ENCODE measurements at places on chromosomes 16 and 17. TPM values are rescaled to one million over a fixed set of nuclear protein-coding genes. Genes with fewer than 3 reads are reported as not detected.

Gene PRSS53
- total RNA-seq = 1.7 TPM

Gene TNFRSF17
- total RNA-seq = not detected

Gene PRAC2
- not detected for total RNA-seq

Gene NPIPB13
- 3.2 TPM for total RNA-seq

Gene SEPTIN12
- total RNA-seq = not detected

Gene CRYBA1
- not detected for total RNA-seq

DNA sequence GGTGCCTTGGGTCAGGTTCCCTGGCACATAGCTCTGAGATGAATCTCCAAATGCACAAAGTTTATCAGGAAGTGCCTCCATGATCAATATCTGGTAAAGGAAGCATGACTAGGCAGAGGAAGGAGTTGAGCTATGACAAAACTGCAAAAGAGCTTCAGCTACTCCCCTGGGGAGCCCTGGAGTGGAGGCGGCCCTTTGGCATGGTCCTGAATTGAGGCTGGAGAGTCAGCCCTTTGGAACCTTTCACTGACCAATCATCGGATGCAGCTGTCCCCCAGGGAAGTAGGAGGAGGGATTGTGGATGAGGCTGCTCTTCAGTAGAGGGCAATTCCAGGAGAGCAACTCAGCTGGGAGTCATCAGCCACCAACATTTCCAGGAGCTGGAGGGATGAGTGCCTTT, 46.1 kb upstream of the NLRP1 start:
- DNase-seq = no peak

- DNase-seq = no peak
These were observed 17.1 kb upstream of the RHOT1 start for GRCh38 chr17:32124985-32125847.

All from mammary epithelial cell (primary cell).